Hematopoietic multipotent progenitor cell (in vitro differentiated cells): ENCODE measurements at places on chromosomes 3 and 15.

GRCh38 chr3:126752303-126753190 lies 48.5 kb downstream of the CHCHD6 start:
- DNase-seq: no peak

GRCh38 chr3:148866261-148866660 lies 1.2 kb downstream of the CPA3 start:
- DNase-seq: no peak

DNA sequence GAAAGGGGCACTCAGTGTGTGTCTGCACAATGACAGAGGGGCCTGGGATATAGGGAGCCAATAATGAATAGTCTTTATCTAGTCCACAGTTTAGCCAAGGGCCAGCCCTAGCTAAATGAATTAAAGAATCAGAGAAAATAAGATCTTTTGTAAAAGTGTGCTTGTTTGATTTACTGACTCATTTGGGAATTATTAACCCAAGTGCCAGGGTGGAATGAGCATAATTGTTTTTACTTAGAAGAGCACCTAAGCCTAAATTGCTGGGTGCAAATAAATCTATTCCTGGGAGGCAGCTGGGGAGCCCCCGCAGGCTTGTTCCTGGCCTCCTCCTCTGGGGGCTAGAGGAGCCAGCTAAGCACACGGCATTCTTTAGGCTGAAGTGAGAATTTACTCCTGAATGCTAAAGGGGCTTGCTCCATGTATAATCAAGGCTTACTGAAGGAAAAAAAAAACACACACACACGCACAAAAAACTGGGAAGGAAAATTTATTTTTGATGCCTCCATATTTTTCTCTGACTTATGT lies 405.3 kb upstream of the SUCLG2 start:
- no peak for DNase-seq

DNA sequence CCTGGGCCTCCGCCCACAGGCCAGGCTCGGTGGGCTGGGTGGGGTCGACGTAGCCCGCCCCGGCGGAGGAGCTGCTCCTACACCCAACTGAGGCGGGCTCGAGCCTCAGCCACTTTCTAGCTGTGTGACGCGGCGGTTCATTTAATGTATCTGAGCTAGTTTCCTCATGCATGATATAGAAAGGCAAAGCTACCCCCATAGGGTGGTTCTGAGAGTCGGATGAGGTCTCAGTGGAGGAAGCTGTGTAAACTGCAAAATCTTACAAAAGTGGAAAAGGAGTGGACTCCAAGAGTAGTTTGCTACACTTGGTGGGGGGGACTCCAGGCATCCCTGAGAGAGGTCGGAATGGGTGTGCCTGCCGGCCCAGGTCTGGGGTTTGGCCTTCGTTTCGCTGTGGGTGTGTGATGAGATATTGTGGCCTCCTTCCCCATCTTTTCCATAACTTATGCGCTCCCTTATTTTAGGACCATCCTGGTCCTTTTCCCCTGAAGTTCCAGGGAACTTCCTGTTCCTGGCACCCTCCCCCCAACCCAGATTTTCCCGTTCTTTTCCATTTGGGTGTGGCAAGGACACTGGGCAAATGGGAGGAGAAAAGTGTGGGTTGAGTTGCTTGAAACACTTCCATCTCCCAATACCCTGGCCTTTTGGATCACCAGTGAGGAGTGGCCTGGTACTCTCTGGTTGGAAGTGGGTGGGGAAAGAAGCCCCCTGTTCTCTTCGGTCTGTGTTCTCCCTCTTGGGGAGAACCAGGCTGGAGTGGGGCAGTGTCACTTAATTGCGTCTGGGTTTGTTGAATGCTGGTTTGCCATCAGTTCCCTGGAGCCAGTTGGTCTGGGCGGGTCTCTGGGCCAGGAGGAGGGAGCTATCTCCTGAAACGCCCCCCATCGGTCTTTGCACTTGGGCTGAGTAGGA lies 1.1 kb downstream of the PDIA5 start:
- DNase-seq: no peak

DNA sequence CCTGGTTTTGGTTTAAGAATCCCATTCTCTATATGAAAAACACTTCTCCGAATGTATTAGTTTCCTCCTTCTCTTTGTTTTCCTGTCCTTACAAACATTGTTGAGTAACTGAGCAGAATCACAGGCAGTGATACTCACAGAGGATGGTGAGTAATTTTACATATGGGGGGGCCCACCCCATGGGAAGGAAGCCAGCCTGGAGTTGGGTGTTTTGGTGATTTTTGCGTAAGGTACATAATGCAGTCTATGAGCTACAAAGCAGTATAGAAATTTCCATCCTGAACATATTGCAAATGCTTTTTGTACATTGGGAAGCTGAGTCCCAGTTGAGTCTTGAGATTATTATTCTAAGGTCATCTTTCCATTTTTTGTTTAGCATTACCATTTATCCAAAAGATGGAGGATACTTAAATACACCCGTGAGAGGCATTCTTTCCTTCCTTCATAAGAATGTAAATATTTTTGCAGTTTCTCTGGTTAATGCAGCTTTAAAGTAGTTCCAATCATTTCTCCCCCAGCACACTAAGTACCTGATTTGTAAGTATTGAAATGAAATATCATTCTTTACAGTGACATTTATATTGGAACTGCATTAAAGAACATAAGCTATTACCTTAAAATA lies 476.8 kb downstream of the AGBL1 start:
- DNase-seq: no peak

GRCh38 chr3:157815739-157816138 lies 290.5 kb downstream of the SHOX2 start:
- no peak for DNase-seq

GRCh38 chr3:120113128-120114116 lies 19.2 kb upstream of the GSK3B start:
- no peak for DNase-seq

- DNase-seq: no peak
Measured at GRCh38 chr15:31269816-31270575, 56.6 kb upstream of the KLF13 start.

DNA sequence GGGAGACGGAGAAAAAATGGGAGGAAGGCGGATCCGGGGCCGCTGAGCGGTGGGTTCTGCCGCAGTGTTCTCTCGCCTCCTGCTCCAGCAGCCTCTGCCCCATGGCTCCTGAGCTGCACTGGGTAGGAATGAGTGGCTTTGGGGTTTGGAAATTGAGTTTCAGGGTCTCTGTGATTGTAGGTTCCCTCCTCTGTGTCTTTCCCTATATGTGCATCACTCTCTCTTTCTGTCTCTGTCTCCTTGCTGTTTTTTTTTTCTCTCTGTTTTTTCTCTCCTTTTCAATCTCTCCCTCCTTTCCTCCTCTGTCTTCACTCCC lies 1.9 kb downstream of the GRM7 start:
- DNase-seq: no peak

- no peak for DNase-seq
Measured at GRCh38 chr3:140456974-140457373, 220.9 kb upstream of the TRIM42 start.
